Pancreas (tissue), 10 donors: ENCODE measurements at places on chromosomes 6 and 20. TPM values are rescaled to one million over a fixed set of nuclear protein-coding genes. Genes with fewer than 3 reads are reported as not detected.

GRCh38 chr6:33828764-33829731 lies 25.2 kb upstream of the MLN start:
- DNase-seq, result no peak

GRCh38 chr6:108455688-108456087 lies 105.0 kb upstream of the FOXO3 start:
- no peak for DNase-seq

DNA sequence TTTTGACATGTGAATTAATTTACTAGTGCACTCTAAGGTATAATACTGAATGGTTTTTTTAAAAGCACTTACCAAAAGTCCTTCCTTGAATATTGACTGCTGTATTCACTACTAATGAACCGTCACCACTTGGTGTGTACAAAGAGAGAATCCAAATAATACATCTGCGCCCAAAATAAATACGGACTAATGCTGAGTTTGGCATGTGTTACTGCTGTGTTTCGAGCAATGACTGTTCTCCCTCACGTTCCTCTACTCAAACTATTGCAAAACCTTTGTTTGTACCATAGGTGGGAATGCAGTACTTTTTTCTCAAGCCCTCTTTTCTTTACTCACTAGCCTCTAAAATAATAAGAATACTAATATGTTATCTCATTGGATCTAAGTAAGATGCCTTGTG lies 305.5 kb downstream of the QKI start:
- no peak for DNase-seq

Gene CLPSL1
- 29.3 TPM for total RNA-seq

- DNase-seq, result no peak
Observed at GRCh38 chr6:105036351-105036750, 79.4 kb downstream of the LIN28B start.

DNA sequence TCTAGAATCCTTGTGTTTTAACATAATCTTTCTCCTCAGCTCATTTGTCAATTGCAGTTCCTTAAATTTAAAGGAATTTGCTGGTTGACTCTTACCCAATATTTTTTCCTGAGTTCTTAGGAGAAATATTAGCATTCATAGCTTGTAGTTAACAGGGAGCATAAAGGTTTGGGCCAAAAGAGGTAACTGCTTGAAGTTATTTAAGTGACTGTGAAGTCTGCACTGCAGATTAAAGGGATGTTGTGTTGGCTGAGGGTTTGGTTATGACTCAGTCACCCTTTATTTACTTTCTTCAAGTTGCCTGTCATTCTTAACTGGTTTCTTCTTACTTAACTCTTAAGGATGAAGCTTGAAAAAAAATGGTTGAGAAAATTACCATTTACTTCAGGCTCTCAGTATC lies 220.3 kb upstream of the LAMP5 start:
- no peak for DNase-seq

Gene PKIB
- 5.5 TPM for total RNA-seq

Gene TREML2
- 0.09 TPM for total RNA-seq

Gene WFDC5
- not detected for total RNA-seq

DNA sequence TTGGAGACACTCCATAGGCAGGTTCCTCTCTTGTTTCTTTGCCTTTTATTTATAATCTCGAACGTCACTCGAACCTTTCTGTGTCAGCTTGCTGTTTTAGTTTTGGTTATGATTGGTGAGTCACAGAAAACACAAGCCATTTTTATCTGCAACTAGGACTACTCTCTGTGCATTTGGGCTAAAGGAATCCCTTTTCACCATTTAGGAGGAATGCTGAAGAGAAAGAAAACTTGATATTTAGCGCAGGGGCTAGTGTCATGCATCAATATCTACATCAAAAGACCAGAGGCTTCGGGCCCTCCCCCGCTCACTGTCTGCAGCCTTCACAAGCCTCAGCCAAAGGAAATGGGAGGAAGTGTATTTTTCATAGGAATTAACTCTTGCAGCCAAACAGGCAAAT lies 507.8 kb upstream of the CITED2 start:
- no peak for DNase-seq

Gene DYNLT2
- 0.83 TPM for total RNA-seq

GRCh38 chr6:101117393-101118135 lies 236.4 kb upstream of the ASCC3 start:
- no peak for DNase-seq

Gene LST1
- 12.9 TPM for total RNA-seq

DNA sequence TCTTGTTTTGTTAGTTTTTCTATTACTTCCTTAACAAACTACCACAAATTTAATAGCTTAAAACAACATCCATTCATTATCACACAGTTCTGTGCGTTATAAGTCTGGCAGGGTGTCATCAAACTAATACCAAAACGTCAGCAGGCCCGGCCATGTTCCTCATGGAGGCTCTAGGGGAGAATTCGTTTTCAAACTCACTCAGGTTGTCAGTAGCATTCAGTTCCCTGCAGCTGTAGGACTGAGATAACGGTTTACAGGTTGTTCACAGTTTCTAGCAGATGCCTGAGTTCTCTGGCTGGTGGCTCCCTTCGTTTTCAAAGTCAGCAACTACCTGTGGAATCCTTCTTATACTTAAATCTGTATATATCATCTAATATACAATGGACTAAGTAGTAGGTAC lies 72.5 kb upstream of the PRSS16 start:
- DNase-seq, result no peak

- DNase-seq, result no peak
Observed at GRCh38 chr20:57141492-57141891, 124.9 kb downstream of the BMP7 start.

GRCh38 chr6:3440911-3441310 lies 15.9 kb downstream of the SLC22A23 start:
- DNase-seq, result no peak

DNA sequence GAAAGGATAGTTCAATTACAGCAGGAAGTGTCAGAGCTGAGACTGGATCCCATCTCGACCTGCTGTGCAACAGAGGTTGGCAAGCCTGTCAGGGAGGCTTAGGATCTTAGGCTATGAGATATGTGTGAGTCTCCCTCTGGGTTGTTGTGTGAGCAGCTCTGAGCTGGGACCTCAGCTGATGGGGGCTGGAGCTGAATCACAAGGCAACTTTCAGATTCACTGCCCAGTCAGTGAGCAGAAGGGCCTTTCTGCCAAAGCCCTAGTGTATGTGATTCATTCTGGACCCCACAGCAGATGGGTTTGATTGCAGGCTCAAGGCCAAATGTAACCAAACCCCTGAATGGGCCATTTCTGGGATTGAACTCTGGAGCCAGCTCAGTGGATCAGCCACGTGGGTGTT lies 4.5 kb downstream of the PI3 start:
- DNase-seq, result no peak

- no peak for DNase-seq
Observed at GRCh38 chr6:145213614-145214013, 521.7 kb downstream of the EPM2A start.

GRCh38 chr20:33640287-33640686 lies 21.8 kb upstream of the C20orf144 start:
- DNase-seq, result no peak
